ENCODE measurements at places on chromosomes 12 and 14.
A peak's percentile ranks its signal among the peaks of the same experiment; 100 is the strongest.

- peak; percentile 42 for DNase-seq
These were observed 9.4 kb downstream of the MYBPC1 start for GRCh38 chr12:101604132-101604531.

GRCh38 chr14:51950007-51950406 is 39.3 kb upstream of the RTRAF start:
- DNase-seq: no peak

DNA sequence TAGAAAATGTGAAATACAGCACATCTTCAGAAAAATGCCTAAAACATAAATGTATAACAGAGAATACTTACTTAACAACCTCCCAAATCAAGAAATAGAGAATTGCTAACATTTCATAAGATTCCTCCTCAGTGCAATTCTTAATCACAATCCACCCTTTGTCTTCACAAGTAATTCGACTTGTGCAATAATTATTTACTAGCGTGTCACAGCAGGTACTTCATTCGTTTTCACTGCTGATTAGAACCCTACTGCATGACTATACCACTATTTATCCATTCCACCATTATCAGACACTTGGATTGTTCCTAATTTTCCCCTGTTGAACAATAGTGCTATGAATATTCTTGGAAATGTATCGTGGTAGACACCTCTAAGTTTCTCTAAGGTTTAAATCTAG is 64.9 kb upstream of the BBS10 start:
- no peak for DNase-seq

DNA sequence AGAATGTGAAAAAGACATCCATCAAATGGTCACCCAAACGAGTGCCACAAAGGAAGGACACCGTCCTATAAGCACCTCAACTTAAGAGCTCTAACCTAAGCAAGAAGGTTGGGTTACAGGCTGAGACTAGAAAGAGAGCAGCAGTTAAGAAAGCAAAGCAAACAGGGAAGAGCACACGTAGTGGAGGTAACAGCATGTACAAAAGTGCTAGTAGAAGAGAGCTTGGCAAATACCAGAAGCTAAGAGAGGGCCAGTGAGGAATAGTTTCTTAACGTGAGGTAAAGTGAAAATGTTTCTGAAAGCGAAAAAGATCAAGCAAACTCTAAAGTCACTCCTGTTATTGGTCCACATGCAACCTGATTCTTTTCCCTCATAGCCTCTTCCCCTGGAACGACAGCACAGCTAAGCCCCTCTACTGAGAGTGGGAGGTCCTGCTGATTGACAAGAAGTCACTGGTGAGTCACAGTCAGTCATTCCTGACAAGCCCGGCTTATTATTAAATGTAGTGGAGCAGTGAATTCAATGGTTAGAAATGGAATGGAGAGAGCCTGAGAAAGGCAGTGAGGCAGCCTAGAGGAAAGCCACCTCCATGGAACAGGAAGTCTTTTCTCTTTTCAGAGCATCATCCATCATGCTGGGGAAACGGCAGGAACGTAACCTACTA is 204.4 kb downstream of the SLC25A21 start:
- no peak for DNase-seq

- no peak for DNase-seq
These were observed 70.5 kb downstream of the PRIMA1 start for GRCh38 chr14:93717668-93718320.

Measured in mesendoderm (in vitro differentiated cells).